ENCODE measurements at places on chromosomes 5 and 9.
A peak's percentile ranks its signal among the peaks of the same experiment; 100 is the strongest.

DNA sequence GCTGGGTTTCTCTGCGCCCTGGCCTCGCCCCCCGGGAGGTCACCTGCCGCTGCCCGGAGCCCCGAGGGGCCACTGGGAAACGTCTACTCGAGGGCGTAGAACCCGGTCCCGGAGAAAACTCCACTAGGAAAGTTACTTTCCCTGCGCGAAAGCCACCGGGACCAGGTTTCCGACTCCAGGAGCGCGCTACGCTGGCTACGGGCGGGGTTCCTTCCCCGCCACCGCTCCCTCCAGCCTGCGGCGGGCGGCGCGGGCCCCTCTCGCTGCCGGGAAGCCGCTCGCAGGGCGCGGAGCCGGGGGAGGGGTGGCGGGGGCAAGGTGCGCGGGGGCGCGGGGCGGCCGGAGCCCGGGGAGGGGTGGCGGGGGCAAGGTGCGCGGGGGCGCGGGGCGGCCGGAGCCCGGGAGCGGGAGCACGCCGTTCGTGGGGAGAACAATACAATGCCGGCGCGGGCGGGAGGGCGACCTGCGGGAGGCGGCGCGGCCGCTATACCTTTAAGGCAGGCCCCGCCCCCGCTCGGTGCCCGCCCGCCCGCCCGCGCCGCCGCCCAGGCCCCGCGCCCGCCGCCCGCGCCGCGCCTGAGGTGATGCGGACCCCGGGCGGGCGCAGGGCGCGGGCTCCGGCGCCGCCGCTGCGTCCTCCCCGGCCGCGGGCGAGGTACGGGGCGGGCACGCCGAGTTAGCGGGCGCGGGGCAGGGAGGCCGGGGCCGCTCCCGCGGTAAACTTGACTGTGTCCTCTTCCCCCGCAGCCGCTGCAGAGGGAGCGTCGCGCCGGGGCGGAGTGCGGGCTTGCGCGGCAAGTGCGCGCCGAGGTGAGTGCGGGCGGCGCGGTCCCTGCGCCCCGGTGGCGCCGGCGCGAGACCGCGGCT, 278.1 kb downstream of the AOPEP start:
- DNase-seq = peak; percentile 81

- DNase-seq = no peak
Measured at GRCh38 chr9:3040761-3041160, 196.9 kb upstream of the PUM3 start.

GRCh38 chr9:35464141-35465025, 25.5 kb upstream of the RUSC2 start:
- no peak for DNase-seq

- no peak for DNase-seq
Measured at GRCh38 chr5:166594567-166594966, 1696.9 kb upstream of the WWC1 start.

DNA sequence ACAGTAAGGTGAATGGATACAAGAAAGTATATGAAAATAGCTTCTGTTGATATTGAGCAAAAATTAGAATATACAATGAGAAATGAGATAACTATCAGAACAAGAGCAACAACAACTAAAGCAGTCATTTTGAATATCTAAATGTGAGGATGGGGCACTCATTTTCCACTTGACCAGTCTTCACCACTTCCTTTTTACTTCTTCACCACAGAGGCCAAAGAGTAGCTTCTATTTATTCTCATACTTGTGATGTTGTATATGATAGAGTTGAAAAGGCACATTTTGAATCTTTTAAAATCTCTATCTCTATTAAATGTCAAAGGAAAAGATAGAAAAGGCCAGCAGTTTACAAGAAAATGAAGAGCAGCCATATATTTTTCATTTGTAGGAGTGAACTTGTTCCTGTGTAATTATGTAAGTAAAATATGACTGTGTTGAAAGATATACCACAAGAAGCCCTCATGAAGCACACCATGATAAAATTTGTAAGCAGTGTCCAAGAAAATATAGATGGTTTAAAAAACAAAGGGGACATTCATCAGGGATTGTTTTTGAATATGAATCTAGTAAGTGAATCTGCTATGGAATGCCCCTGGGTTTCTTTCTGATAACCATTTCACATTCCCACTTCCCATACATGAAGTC, 39.2 kb downstream of the ADAMTS19 start:
- DNase-seq = peak; percentile 1

DNA sequence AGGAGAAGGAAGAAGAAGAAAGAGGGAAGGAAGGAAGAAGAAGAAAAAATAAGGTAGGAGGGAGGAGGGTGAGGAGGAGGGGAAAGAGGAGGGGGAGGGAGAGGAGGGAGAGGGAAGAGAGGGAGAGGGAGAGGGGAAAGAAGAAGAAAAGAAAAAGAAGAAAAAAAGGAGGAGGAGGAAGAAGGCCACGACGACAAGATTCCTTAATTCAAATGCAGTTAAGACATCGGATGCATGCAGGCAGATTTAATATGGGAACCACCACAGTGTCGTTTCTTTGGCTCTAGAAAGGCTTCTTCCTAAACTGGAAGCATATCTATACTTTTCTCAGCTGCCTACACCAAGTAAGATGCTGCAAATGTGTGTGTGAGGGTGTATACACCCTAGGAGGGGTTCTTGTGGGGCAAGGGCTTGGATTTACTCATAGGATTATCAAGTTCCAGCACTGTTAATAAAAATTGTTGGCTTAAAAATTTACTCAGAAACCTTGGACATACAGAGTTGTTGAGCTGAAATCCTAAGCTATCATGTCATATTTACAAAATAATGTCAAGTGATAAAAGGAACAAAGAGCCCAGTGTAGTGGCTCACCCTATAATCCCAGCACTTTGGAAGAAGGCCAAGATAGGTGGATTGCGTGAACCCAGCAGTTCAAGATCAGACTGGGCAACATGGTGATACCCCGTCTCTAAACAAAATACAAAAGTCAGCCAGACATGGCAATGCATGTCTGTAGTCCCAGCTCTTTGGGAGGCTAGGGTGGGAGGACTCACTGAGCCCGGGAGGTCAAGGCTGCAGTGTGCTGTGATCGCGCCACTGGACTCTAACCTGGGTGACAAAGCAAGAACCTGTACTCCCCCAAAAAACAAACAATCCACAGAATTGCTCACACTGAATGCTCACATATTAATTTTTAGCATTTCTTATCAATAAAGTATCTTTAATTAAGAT, 108.5 kb downstream of the UBAP2 start:
- no peak for DNase-seq

GRCh38 chr9:24502206-24502937, 43.3 kb downstream of the IZUMO3 start:
- no peak for DNase-seq

- DNase-seq = no peak
Measured at GRCh38 chr5:173498739-173499470, 117.5 kb downstream of the BOD1 start.

DNA sequence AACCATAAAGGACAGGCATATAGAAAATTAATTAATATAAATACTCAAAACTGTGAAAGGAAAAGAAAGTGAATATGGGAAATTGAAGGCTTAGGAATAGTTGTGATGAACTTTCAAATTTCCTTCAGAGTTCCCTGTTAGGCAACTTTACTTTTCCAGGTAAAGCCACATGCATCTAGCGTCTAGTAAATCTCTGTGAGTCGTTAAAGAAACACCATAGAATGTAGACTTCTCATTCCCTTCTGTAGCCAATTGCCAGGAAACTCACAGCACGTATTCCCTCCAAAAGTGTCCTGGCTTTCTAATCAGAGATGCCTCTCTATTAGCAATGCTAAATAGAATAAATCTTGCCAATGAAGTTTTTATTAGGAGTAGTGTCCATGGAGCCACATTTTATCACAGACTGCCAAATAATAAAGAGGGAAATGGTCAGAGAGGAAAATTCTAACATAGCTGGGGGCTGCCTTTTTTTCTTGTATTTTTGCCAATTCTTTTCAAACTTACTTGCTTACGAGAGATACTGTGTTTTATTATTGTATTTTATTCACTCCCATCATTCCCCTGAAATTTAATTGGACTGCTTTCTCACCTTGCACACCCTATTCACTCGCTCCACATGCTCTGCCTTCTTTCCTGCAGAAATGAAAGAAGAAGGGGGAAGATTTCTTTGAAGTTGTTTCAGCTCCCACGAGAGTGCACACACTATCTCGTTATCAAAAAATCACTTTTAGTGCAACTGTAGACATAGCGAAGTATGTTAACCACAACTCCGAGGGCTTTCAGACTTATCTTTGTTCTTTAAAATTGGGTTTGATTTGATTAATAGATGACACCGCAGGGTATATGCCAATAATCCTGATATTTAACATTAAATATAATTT, 439.0 kb downstream of the CSNK1G3 start:
- DNase-seq = no peak

- no peak for DNase-seq
Measured at GRCh38 chr5:132017316-132017715, 5.9 kb upstream of the ACSL6 start.

GRCh38 chr9:137318602-137319001, 16.5 kb upstream of the NRARP start:
- no peak for DNase-seq

DNA sequence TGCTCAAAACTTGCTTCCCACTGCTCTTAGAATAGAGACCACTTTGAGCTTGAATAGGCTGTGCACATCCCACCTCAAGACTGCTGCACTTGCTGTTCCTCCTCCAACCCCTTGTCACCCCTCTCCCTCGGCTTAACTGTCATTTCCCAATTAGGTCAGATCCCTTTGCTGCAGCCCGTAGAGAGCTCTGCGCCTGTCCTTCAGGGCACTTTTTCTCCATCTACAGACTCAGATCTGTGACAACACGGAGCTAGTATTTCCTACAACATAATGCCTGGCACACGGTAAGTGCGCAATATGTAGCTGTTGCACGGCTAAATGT, 485 bp upstream of the HABP4 start:
- DNase-seq = no peak

DNA sequence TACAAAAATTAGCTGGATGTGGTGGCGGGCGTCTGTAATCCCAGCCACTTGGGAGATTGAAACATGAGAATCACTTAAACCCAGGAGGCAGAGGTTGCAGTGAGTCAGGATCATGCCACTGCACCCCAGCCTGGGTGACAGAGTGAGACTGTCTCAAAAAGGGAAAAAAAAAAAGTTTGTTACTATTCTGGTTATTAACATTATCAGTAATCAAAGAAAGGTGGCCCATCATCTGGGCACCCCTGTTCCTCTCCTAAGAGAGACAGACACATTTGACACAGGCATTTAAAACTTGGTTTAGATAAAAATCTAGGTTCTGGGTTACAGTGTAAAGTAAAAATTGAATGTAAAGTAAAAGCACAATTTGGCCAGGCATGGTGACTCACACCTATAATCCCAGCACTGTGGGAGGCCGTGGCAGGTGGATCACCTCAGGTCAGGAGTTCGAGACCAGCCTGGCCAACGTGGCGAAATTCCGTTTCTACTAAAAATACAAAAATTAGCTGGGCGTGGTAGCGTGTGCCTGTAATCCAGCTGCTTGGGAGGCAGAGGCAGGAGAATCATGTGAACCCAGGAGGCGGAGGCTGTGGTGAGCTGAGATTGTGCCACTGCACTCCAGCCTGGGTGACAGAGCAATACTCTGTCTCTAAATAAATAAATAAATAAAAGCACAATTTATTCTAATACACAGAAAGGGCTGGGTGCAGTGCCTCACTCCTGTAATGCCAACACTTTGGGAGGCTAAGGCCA, 16.7 kb upstream of the PHYHD1 start:
- DNase-seq = no peak

- peak; percentile 81 for DNase-seq
Measured at GRCh38 chr5:150001660-150002486, 1.3 kb downstream of the HMGXB3 start.

DNA sequence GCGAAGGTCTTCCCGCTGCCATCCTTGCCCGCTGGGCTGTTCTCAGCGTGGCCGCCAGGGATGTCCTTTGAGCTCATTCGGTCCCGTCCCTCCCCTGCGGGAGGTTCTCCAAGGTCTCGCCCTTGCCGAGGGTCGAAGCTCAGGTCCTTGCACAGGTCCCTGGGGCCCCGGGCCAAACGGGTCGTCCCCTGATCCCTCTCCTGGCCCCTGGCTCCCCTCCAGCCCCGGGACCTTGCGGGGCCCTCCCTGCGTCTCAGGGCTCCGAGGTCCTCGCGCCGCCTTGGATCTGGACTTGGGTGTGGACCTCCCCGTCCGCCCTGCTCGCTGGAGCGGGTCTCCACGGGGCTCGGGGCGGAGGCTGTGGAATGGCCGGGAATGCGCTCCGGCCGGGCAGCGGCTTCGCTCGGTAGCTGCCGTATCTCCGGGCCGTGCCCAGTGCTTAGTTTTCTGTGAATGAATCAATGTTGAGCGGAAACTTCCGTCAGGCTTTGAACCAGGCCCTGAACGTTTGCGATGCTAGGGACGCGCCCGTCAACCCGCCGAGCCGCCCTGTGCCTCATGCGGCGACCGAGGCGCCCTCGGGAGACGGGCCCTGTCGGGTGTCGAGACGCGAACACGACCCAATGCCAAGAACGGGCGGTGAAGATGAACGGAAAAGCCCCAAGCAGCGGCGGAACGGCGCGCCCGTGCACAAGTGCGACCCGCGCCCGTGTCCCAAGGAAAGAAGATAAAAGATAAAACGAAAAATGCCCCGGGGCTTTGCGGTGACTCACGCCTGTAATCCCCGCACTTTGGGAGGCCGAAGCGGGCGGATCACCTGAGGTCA, 780 bp downstream of the RNU6ATAC start:
- peak; percentile 69 for DNase-seq

DNA sequence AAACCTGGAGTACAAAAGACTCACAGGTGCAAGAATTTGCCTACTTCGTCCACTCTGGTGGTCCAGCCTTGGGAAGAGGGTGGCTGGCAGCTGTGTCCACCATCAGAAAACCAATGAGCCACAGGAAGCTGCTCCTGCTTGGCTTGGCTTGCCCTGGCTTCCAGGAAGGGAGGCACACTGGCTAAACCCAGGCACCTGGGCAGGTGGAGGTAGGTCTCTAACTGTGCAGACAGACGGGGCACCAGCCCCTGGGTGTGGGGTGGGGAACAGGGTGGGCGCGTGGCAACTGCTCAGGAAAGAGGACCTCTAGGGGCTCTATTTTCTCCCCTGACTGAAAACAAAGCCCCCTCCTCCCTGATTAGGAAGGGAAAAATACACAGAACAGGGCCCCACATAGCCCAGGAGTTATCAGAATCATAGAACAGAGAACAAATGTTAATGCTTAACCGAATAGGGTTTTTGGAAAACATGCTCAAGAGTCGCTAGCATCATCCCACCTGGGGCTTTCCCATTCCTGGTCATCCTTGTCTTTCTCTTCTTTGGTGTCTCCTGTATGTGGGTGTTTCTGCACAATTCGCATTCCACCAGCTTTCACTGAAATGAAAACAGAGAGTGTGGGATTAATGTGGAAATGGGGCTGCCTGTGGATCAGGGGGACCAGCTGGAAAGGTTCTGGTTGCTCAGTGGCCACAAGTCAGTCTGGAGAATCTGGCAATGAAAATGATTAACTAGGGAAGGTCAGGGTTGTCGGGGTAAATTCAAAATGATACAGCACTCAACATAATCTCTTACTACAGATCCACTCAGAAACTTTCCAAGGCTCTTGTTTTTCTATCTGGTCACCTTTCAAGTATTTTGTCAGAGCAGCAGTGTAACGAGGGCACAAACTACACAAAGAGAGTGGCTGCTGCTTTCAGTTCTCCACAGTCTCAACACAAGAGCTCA, 13.1 kb downstream of the DAP start:
- DNase-seq = no peak

DNA sequence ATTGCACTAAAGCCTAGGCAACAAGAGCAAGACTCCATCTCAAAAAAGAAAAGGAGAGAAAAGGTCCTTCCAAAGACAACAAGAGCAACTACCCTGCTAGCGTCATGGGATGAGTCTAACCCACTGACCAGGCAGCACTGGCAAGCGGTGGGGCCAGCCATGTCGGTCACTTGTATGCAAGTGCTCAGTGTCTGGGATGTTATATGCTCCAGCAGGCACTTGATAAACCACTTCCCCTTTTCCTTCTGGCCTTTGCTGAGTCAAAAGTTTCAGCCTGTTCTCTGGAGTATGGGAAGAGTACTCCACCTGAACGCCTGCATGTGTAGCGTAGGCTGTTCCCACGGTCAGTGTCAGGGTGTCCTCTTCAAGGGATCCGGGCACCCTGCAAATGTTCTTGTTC, 9.2 kb upstream of the MXD3 start:
- no peak for DNase-seq
